Activated T-cell treated with anti-CD3 and anti-CD28 coated beads, Interleukin-2, amount 50 U/mL, for 1 hour (primary cell): ENCODE measurements at places on chromosomes 11 and 22.
A peak's percentile ranks its signal among the peaks of the same experiment; 100 is the strongest.

- DNase-seq: no peak
Measured at GRCh38 chr11:64793271-64794160, 9.5 kb downstream of the MAP4K2 start.

- DNase-seq: no peak
Measured at GRCh38 chr11:2881981-2882375, 3.6 kb downstream of the CDKN1C start.

- no peak for DNase-seq
Measured at GRCh38 chr11:10798330-10798928, 10.3 kb downstream of the EIF4G2 start.

- no peak for DNase-seq
Measured at GRCh38 chr11:119000906-119001305, 3.0 kb downstream of the CENATAC start.

DNA sequence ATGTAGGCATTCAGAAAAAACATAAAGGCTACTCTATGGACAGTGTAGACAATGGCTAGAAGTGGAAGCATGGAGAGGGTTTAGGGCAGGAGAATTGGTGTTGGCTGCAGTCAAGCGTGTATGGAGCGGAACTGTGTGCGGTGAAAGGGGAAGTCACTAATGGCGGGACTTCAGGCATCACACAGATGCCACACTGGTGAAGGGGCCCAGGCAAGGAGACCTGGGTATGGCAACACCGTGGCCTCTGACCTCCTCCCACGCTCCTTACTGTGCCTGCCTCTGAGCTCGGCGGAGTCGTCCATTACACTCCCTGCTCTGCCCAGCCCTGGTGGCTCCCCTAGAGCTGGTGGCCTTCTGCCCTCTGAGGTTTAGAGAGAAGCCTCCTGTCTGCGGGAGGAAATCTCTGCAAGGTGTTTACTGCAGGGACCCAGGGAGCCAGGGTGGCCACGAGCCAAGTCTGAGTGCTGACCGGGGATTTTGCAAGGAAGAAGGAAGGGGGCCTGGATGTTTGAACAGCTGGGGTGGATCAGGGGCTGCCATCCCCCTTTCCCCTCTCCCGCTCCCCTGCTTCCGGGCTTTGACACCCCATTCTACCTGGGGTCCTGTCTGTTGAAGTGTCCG lies 75.1 kb upstream of the TSPAN18 start:
- DNase-seq: no peak

DNA sequence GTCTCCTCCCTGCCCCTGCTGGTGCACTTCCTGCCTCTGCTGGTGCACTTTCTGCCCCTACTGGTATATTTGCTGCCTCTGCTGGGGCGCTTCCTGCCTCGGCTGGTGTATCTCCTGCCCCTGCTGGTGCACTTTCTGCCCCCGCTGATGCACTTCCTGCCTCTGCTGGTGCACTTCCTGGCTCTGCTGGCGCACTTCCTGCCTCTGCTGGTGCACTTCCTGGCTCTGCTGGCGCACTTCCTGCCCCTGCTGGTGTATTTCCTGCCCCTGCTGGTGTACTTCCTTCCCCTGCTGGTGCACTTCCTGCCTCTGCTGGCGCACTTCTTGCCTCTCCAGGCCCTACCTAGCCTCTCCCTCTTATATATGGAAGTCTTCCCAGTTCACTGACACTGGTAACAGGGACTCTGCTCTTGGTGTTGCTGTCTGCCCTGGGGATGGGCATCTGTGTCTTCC lies 10.1 kb downstream of the MTFP1 start:
- peak; percentile 80 for DNase-seq

- DNase-seq: no peak
Measured at GRCh38 chr22:47073075-47073474, 310.6 kb downstream of the TBC1D22A start.

GRCh38 chr11:90585491-90585890 lies 362.6 kb upstream of the CHORDC1 start:
- DNase-seq: no peak

- DNase-seq: peak; percentile 76
Measured at GRCh38 chr11:72413914-72414628, 20.3 kb downstream of the CLPB start.

GRCh38 chr11:95788921-95789505 lies 569 bp downstream of the FAM76B start:
- no peak for DNase-seq

- DNase-seq: no peak
Measured at GRCh38 chr11:75547617-75548058, 14.4 kb upstream of the SERPINH1 start.

DNA sequence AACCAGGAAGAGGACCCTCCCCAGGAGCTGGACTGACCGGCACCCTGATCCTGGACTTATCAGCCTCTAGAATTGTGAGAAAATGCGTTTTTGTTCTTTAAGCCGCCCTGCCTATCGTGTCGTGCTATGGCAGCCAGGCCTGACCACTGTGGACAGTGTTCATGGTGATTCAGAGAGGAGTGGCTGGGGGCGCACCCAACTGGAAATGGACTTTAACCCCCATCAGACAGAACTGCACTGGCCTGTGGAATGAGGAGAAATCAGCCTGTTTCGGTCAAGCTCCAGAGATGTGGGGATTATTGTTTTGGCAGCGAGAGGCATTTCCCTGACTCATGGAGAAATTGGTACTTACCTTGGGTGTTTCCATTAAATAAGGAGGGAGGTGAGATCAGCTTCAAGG lies 1437.8 kb downstream of the BRD1 start:
- DNase-seq: no peak

GRCh38 chr11:35855671-35856070 lies 88.2 kb upstream of the LDLRAD3 start:
- DNase-seq: no peak

- no peak for DNase-seq
Measured at GRCh38 chr11:28106353-28107043, 1.5 kb downstream of the KIF18A start.

DNA sequence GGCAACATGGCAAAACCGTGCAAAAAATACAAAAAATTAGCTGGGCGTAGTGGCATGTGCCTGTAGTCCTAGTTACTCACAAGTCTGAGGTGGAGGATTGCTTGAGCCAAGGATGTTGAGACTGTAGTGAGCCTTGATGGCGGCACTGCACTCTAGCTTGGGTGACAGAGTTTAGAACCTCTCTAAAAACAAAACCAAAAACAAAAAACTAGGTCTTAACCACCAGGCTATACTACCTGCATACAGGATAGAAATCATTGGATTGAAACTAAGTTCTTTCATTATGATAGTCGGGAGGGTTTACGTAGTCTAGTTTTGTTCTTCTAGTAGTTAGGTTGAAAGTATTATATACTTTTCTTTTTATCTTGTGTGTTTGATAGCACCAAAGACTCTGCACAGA lies 5.8 kb downstream of the RNF214 start:
- DNase-seq: no peak

DNA sequence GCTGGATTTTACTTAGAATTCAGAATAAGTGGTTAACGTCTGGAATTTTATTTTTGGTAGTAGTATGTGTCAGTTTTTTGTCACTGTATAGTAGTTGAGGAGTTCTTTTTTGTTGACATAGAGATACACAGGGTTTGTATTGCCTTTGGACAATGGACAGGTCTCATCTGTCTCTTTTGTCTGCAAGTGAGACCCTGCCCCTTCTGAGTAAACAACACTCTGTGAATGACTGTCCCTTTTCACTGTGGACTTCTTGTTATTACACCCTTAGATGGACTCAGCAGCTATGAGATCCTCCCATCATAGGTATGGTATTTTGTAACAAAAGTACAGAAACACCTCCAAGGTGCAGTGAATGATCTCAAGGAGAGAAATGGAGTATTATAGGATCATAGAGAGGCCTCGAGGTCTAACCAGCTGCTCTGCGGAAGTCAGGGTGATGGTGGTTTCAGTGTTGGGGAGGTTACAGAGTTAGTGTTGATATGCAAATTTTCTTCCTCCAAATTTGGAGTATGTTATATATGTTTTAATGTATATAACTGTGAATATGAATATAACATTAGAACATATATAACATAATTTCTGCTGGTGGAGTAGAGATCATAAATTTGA lies 7.8 kb downstream of the PPP6R3 start:
- no peak for DNase-seq

DNA sequence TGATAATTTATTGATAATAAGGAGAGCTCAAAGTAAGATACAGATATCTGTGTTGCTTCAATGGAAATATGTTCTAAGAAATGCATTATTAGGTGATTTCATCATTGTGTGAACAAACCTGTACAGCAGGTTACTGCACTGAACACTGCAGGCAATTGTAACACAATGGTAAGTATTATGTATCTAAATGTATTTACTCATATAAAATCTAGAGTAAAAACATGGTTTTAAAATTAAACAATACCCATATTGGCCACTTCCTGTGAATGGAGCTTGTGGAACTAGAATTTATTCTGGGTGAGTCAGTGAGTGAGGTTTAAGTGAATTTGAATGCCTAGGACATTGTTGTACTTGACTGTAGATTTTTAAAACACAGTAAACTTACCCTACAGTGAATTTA lies 722.9 kb upstream of the RAG2 start:
- DNase-seq: no peak

- no peak for DNase-seq
Measured at GRCh38 chr22:36860438-36860820, 377 bp upstream of the NCF4 start.

- DNase-seq: no peak
Measured at GRCh38 chr22:40183029-40183581, 5.4 kb downstream of the TNRC6B start.

- no peak for DNase-seq
Measured at GRCh38 chr22:44186121-44186510, 5.4 kb downstream of the PARVG start.

DNA sequence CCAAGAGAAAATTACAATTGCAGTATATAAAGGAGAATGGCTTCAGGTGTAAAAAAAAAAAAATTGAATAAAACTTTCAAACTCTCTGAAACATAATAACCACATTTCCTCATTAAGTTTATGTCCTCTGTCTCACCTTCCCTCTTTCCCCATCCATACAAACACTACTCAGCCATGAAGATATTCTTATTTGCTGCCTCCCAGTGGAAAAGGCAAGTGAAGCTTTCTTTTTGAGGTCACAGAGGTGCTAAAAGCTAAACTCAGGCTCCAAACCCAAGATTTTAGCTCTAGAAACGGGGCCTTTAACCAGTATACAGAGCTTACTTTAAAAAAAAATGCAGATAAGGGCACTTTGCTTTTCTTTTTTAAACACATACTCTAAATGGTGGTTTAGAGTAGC lies 1568.5 kb downstream of the FAM181B start:
- DNase-seq: no peak

- no peak for DNase-seq
Measured at GRCh38 chr22:29971607-29972006, 88.6 kb downstream of the MTMR3 start.

DNA sequence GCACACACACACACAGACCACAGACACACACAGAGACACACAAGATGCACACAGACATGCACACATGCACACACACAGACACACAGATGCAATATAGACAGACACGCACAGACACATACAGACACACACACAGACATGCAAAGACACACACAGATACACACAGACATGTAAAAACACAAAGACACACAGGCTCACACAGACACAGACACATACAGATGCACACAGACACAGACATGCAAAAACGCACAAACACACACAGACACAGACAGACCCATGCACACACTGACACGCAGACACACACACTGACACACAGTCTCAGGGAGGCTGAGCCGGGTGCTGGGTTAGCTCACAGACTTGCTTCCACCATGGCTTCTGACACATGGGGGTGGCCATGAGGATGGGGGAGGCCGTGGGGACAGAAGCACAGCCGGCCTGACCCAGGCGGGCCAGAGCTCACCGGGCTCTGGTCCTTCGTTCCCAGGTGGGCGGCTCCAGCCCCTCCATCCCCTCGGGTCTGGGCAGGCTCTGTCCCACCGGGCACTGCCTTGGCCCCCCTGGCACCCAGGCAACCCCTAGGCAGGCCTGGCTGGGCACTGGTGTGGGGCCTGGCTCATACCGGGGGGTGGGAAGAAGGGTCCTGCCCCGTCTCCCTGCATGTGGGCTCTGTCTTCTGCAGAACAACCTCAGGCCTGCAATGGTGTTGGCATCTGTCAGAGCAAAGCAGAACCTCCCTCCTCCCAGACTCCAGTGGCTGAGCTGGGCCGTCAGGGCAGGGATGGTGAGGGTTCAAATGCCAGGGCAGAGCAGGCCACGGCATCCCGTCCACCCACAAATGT lies 1489.5 kb downstream of the BRD1 start:
- DNase-seq: no peak

- DNase-seq: peak; percentile 4
Measured at GRCh38 chr22:48889209-48889830, 938.4 kb downstream of the BRD1 start.

- DNase-seq: no peak
Measured at GRCh38 chr11:122267602-122268001, 151.6 kb upstream of the BLID start.

GRCh38 chr22:50085211-50085972 lies at the start of gene MLC1:
Gene MLC1 (minus strand): TSS chr22:50085426. CDS start chr22:50084902, 524 bp downstream.
- DNase-seq: no peak

- no peak for DNase-seq
Measured at GRCh38 chr22:39299829-39300178, 19.6 kb downstream of the RPL3 start.

DNA sequence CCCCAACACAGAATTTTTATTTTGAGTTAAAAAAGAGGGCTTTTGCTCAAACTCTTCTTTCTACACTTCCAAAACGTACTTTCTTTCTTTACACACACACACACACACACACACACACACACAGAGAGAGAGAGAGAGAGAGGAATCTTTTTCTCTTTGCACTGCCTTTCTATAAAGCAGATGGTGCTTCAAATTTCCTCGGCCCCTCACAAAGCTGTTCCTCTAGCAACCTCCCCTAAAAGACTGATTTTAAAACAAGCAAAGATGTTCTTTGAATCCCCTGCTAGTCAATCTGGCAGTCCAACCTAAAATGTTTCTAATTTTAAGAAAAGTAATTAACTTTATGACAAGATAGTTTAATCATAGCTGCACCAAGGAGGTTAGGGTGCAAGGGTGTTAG lies 2.7 kb upstream of the ANO3 start:
- no peak for DNase-seq

- DNase-seq: no peak
Measured at GRCh38 chr11:38530226-38530625, 1932.2 kb upstream of the RAG2 start.

DNA sequence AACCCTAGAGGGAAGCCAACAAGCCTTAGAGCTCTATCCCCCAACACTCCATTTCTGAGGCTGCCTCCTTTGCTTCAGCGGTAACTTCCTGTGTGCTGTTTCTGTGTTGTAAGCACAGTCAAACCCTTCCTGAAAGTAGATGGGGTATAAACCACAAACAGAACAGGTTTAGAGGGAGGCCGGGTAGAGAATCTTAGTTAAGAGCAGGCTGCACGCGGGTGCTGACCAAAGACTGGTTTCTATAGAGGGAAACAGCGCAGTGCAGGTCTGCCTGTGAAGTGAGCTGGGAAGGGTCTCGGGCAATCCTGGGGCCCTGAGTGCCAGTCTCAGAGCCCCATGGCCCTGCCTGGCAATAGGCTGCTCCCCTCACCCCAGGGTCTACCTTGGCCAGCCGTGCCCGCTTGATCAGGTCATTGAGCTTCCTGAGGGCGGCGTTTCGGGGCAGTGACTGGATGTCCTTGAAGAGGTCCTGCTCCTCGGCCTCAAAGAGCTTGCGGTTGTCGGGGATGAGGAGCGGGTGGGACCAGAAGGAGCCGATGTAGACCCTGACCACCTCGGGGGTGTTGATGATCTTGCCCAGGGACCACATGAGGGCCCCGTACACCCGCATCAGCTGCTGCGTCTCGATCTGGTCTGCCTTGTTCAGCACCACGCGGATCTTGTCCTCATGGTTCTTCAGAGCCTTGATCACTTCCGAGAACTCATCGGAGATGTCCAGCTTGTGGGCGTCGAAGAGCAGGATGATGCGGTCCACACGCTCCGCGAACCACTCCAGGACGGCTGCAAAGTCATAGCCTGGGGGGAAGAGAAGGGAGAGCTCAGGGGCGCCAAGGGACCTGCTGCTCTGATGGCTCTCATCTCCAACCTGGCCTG lies 15.3 kb upstream of the CDC42BPG start:
- DNase-seq: peak; percentile 58
